ENCODE measurements at places on chromosomes 1 and 21. TPM values are rescaled to one million over a fixed set of nuclear protein-coding genes. Genes with fewer than 3 reads are reported as not detected.

The LENEP gene
- not detected for total RNA-seq

The LHX8 gene
- not detected for total RNA-seq

The TMEM125 gene
- total RNA-seq = 3.9 TPM

The DIRAS3 gene
- total RNA-seq = 0.17 TPM

The CCDC17 gene
- total RNA-seq = 0.52 TPM

The RPE65 gene
- total RNA-seq = not detected

The VAMP4 gene
- total RNA-seq = 10.7 TPM

The FOXO6 gene
- total RNA-seq = not detected

The MEX3A gene
- total RNA-seq = 7.1 TPM

The PFDN2 gene
- total RNA-seq = 28.7 TPM

The MYBPHL gene
- total RNA-seq = not detected

The UTS2 gene
- not detected for total RNA-seq

The RNF186 gene
- 0.05 TPM for total RNA-seq

The FALEC gene
- total RNA-seq = not detected

The KLF17 gene
- total RNA-seq = not detected

The CR1 gene
- total RNA-seq = under 0.01 TPM

The NUP210L gene
- total RNA-seq = 0.05 TPM

The MAGI3 gene
- 6.9 TPM for total RNA-seq

The ASPM gene
- total RNA-seq = 12.3 TPM

The HUNK gene
- 1.8 TPM for total RNA-seq

The OR2T33 gene
- total RNA-seq = not detected

The RIIAD1 gene
- total RNA-seq = not detected

The TDRD10 gene
- 0.10 TPM for total RNA-seq

The DNAJC6 gene
- 39.9 TPM for total RNA-seq

Measured in renal cortical epithelial cell (primary cell).